ENCODE measurements at places on chromosomes 16 and 17. TPM values are rescaled to one million over a fixed set of nuclear protein-coding genes. Genes with fewer than 3 reads are reported as not detected.

- no peak for DNase-seq
These were observed 8.3 kb downstream of the OTOP3 start for GRCh38 chr17:74943808-74944522.

RASL10B gene
- total RNA-seq: 1.1 TPM

DNA sequence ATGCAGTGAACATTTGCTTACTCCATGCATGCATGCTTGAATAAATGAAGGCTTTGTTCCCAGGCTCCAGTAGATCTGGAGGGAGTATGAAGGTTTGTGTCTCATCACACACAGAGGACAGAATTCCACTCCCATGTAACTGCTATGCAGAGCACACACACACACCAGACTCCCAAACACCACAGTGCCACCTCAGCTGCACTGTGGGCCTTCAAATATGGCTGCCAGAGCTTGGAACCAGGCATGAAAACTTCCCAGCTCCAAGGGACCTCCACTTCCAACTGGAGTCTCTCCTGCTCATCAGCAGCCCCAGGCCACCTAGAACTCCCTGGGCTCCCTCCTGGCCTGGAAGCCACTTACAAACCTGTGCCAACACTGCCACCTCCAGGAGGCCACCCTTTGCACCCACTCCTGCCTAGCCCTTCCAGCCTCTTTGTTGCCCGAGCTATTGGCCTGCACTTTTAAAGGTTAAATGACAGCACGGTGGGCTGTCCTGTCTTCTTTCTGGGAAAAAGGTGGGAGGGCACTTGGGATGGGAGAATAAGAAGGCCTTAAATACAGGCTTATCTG, 151.2 kb downstream of the ZNF423 start:
- DNase-seq: no peak

- peak; percentile 42 for DNase-seq
These were observed 60.0 kb downstream of the CLEC16A start for GRCh38 chr16:11004351-11004750.

- DNase-seq: no peak
These were observed 6.8 kb upstream of the MMP15 start for GRCh38 chr16:58018803-58019202.

- no peak for DNase-seq
These were observed 37.4 kb downstream of the BPTF start for GRCh38 chr17:67862614-67863217.

DNA sequence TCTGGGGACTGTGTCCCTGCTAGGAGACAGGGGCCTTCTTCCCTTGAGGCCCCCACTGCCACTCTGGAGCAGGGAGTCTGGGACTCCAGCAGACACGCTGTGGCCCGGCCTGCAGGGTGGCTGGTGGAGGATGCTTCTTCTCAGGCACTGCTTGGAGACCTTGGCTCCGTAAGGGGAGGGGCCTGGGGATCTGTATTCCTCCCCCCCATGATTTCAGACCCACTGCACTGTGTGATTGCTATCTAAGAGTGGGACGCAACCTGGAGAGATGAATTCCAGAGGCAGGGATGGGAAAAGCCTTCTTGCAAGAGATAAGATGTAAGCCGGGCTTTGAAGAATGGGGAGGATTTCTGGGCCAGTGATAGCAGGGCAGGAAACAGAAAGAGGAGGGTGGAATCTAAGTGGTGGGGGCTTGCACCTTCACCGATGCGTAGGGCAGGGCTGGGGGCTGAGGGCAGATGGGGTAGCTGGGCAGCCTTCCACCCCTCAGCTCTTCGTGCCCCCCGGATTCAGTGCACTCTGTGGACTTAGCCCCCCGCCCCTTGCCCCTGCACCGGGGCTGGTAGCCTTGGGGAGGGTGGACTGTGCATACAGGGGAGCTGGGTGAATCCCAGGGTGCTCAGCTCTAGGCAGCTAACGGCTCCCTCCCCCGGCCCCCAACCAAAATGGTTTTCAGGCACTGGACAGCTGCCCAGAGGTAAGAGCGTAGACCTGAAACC, 5.2 kb upstream of the GSE1 start:
- no peak for DNase-seq

DNA sequence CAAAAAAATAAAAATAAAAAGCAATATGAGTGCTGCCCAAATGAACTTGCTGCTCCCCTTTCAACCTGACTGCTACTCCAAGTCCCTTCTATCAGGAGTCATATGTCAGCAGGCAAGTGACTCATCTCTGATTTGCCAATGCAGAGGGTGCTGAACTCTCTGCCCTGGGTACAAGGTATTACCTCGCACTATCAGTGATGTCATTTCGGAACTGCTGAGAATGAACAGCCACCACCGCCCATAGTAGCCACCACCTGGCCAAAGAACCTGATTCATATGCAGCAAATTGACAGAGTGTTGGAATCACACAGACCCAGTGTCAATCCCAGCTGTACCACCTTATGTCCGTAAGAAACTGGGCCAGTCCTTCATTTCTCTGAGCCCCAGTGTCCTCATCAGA, 31.2 kb downstream of the LYRM9 start:
- no peak for DNase-seq

COX6A2 gene
- total RNA-seq: not detected

DNA sequence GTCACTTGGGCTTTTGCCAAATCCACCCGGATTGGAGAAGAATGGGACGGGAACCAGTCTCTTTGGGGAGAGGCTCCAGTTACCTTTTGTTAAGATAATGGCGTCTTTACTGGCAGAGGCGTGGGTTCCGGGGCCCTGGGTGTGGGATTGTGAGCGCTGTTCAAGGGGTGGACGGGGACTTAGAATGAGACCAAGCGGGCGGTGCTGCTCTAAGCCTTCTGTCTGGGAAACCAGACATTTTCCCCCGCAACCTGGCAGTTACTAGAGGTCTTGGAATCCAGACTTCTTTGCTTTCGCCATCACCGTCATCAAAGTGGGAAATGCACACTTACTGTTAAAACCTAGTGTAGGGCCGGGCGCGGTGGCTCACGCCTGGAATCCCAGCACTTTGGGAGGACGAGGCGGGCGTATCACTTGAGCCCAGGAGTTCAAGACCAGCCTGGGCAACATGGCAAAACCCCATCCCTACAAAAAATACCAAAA, 706 bp downstream of the TEN1 start:
- DNase-seq: no peak

GRCh38 chr17:69712801-69713311, 298.4 kb downstream of the MAP2K6 start:
- DNase-seq: peak; percentile 21

NPLOC4 gene
- total RNA-seq: 26.9 TPM

MT1E gene
- total RNA-seq: 604 TPM

DNA sequence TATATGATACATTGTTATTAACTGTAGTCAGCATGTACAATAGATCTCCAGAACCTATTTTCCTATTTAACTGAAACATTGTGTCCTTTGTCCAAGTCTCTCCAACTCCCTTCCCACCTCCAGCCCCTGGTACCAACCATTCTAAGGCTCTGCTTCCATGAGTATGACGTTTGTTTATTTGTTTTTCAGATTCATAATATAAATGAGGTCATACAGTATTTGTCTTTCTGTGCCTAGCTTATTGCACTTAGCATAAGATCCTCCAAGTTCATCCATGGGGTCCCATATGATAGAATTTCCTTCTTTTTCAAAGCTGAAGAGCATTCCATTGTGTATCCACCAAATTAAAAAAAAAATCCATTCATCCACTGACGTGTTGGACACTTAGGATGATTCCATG, 39.4 kb downstream of the OTOA start:
- no peak for DNase-seq

CD300LF gene
- total RNA-seq: not detected

GRCh38 chr16:85033171-85033570, 5.6 kb downstream of the KIAA0513 start:
- DNase-seq: no peak

GRCh38 chr17:29495011-29495410, 71.8 kb downstream of the ABHD15 start:
- no peak for DNase-seq

AIPL1 gene
- total RNA-seq: not detected

CLEC3A gene
- total RNA-seq: not detected

GRCh38 chr16:49608779-49609178, 235.2 kb downstream of the C16orf78 start:
- DNase-seq: peak; percentile 25

- DNase-seq: peak; percentile 69
These were observed 13.0 kb downstream of the AIPL1 start for GRCh38 chr17:6421700-6422604.

TCAP gene
- 0.24 TPM for total RNA-seq

GRCh38 chr17:75301049-75301448, 11.8 kb upstream of the SLC25A19 start:
- no peak for DNase-seq

- peak; percentile 32 for DNase-seq
These were observed 8.7 kb downstream of the DNAI2 start for GRCh38 chr17:74282587-74283370.

DNA sequence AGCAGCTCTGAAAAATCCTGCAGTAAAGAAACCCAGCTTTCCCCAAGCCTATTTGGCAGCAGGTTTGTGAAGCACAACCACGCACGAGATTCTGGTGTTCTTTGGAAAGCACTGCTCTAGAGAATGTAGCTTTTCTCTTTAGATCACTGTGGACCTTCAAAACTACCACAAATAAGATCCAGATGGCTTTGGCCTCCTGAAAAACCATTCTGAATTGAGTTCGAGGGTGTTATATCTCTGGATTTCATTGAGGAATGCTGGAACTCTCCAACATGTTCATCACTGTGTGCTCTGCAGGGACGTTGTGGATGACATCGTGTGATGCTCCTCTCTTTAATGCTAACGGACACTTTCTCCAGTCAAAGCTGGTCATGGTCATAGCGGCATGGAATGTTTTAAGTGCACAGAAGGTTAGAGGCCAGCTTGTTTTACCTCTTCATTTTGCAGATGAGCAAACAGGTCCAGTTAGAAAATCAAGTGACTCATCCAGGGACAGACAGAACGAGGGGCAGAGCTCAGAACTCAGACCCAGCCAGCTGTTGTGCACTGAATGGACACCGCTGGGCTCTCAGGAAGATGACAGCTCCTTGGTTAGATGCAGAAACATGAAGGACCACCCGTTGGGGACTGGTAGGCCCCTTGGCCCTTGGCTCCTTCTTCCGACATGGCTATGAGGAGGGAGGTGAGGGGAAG, 37.2 kb downstream of the CCDC42 start:
- DNase-seq: no peak

DHX8 gene
- 27.4 TPM for total RNA-seq

DNA sequence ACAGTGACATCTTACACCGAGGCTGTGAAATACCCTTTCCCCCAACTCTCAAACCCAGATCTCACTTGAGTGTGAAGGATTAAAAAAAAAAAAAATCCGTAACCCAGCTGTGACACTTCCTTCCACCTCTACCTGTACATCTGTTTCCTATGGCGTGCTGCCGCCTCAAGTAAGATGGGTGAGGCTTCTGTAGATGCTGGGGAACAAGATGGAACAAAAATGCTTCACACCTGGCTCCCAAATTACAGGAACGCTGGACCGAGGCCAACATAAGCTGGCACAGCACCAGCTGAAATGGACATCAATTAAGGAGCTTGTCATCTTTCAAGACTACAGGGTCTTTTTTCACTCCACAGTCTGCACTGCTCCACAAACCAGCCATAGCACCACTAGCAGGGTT, 95.9 kb downstream of the HIC1 start:
- no peak for DNase-seq

GRCh38 chr17:65198653-65199382, 61.6 kb downstream of the RGS9 start:
- peak; percentile 52 for DNase-seq

ASPA gene
- total RNA-seq: 0.10 TPM

MYOCD gene
- not detected for total RNA-seq

SOX8 gene
- not detected for total RNA-seq

KRTAP4-8 gene
- not detected for total RNA-seq

- peak; percentile 42 for DNase-seq
These were observed 8.6 kb upstream of the MC1R start for GRCh38 chr16:89909777-89910716.

DNA sequence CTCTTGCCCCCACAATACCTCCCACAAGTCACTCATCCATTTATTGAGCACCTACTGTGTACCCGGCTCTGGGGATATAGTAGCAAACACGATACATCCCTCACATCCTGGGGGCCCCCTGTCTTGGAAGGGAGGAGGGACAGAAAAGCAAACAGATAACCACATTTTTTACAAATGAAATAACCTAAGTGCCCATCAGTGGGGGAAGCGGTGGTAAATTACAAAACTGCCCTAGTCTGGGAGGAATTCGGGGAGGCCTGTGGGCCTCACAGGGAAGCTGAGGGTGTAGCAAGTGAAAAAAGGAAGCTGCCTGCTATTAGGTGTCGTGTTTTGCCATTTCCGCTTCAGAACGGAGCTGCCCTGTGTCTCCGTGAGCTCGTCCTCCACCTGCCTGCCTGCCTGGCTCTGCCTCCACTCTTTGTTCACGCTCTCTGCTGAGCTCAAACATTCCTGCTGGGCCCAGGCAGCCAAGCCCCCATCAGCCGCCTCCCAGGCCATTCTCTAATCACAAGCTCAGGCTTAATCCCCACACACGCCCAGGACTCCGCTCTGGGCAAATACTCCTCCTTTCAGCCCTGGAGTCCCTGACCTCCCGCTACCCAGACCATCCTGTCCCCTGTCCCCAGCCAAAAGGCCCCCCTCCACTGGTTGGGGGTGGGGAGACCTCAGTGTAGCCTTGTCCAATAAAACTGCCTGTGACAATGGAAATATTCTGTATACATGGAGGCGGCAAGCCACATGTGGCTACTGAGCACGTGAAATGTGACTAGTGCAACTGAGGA, 10.2 kb upstream of the SEC14L5 start:
- DNase-seq: no peak

GRCh38 chr16:85566561-85567100, 46.5 kb upstream of the GSE1 start:
- no peak for DNase-seq

DNA sequence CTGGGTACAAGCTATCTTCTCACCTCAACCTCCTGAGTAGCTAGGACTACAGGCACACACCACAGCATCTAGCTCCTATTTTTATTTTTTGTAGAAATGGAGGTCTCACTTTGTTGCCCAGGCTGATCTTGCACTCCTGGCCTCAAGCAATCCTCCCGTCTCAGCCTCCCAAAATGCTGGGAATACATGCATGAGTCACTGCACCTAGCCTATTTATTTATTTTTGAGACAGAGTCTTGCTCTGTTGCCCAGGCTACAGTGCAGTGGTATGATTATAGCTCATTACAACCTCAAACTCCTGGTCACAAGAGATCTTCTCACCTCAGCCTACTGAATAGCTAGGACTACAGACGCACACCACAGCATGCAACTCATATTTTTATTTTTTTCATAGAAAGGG, 40.1 kb upstream of the RGS9 start:
- no peak for DNase-seq

CACNG4 gene
- total RNA-seq: not detected

ACSM2A gene
- total RNA-seq: not detected

Measured in RPMI7951 (cell line).